Testis (tissue), 5 donors: ENCODE measurements at places on chromosomes 11 and 22. TPM values are rescaled to one million over a fixed set of nuclear protein-coding genes. Genes with fewer than 3 reads are reported as not detected.

KRTAP5-7 gene
- total RNA-seq, result 0.94 TPM

SLC22A9 gene
- not detected for total RNA-seq

TMEM121B gene
- total RNA-seq, result 3.3 TPM

CASP12 gene
- total RNA-seq, result 0.94 TPM

ESRRA gene
- 19.3 TPM for total RNA-seq

SGSM1 gene
- total RNA-seq, result 8.4 TPM

PTGDR2 gene
- total RNA-seq, result 1.5 TPM

NAT10 gene
- 50.5 TPM for total RNA-seq

TSSK2 gene
- 66.0 TPM for total RNA-seq

IRAG1 gene
- 17.7 TPM for total RNA-seq

CHRM4 gene
- 7.2 TPM for total RNA-seq

LDHAL6A gene
- total RNA-seq, result 2.4 TPM

TRPC6 gene
- 3.7 TPM for total RNA-seq

NLRP10 gene
- not detected for total RNA-seq

IGSF9B gene
- 119 TPM for total RNA-seq

SPDYC gene
- 1.2 TPM for total RNA-seq

MS4A4E gene
- total RNA-seq, result 3.8 TPM

CDKN1C gene
- 24.3 TPM for total RNA-seq

GGT5 gene
- total RNA-seq, result 15.0 TPM

FADS1 gene
- 24.5 TPM for total RNA-seq

MUC2 gene
- total RNA-seq, result 0.93 TPM

FZD4 gene
- 31.9 TPM for total RNA-seq

CSF2RB gene
- 2.3 TPM for total RNA-seq

TAF10 gene
- 210 TPM for total RNA-seq

CCDC89 gene
- 43.1 TPM for total RNA-seq

MAPK8IP2 gene
- total RNA-seq, result 36.9 TPM

BACE1 gene
- total RNA-seq, result 24.7 TPM

ARHGAP8 gene
- 15.0 TPM for total RNA-seq

BATF2 gene
- 0.94 TPM for total RNA-seq

RIMBP3C gene
- 17.5 TPM for total RNA-seq

GAB4 gene
- total RNA-seq, result 10.2 TPM

CD3E gene
- total RNA-seq, result not detected

C11orf91 gene
- not detected for total RNA-seq

PIH1D2 gene
- total RNA-seq, result 59.5 TPM

ALX4 gene
- 1.0 TPM for total RNA-seq

NEFH gene
- total RNA-seq, result 16.9 TPM

PNPLA5 gene
- not detected for total RNA-seq

FXYD6 gene
- total RNA-seq, result 191 TPM

OR4A47 gene
- total RNA-seq, result not detected

PATE2 gene
- total RNA-seq, result 1.0 TPM

GLB1L2 gene
- 29.9 TPM for total RNA-seq

CNGA4 gene
- total RNA-seq, result 7.9 TPM

CCDC90B gene
- 78.3 TPM for total RNA-seq

TEX12 gene
- total RNA-seq, result 11.6 TPM

ARL2 gene
- 127 TPM for total RNA-seq

OR2AG1 gene
- total RNA-seq, result not detected

GRK2 gene
- total RNA-seq, result 87.6 TPM

GVQW3 gene
- 5.9 TPM for total RNA-seq

APOL5 gene
- not detected for total RNA-seq

OSM gene
- 1.6 TPM for total RNA-seq

PANX3 gene
- not detected for total RNA-seq

SUSD2 gene
- 5.7 TPM for total RNA-seq

MMP11 gene
- 32.4 TPM for total RNA-seq

LSP1 gene
- 19.9 TPM for total RNA-seq

RCOR2 gene
- total RNA-seq, result 6.3 TPM

SNX15 gene
- total RNA-seq, result 17.0 TPM

NAALAD2 gene
- total RNA-seq, result 92.4 TPM
